ENCODE measurements at places on chromosomes 5 and 9. TPM values are rescaled to one million over a fixed set of nuclear protein-coding genes. Genes with fewer than 3 reads are reported as not detected.

The C5orf22 gene
- total RNA-seq = 19.7 TPM

The PMPCA gene
- 22.8 TPM for total RNA-seq

The SLIT3 gene
- 18.1 TPM for total RNA-seq

The PCDHGA10 gene
- 11.1 TPM for total RNA-seq

The PCDHA8 gene
- total RNA-seq = 0.99 TPM

The VLDLR gene
- 32.3 TPM for total RNA-seq

DNA sequence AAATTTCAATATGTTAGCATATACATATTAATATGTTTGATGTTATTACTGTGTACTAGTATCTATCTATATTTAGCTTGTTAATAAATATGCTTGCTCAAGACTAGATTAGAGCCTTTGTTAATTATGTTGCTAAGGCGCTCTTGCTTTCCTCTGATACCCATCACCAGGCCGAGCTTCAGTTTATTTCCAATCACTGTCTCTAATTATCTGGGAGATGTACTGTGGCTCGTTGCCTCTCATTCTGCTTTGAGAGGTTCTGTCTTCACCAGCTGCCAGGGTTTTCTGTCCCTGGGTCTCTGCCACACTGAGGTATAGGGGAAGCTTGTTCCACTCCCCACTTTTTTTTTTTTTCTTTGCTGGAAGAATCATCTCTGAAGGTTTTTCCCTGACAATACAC is 21.0 kb upstream of the TAF11L2 start:
- peak; percentile 23 for DNase-seq

- no peak for DNase-seq
Observed at GRCh38 chr9:122309861-122310260, 45.2 kb downstream of the MRRF start.

- peak; percentile 73 for DNase-seq
Observed at GRCh38 chr5:59393585-59394420, 499.7 kb downstream of the PDE4D start.

DNA sequence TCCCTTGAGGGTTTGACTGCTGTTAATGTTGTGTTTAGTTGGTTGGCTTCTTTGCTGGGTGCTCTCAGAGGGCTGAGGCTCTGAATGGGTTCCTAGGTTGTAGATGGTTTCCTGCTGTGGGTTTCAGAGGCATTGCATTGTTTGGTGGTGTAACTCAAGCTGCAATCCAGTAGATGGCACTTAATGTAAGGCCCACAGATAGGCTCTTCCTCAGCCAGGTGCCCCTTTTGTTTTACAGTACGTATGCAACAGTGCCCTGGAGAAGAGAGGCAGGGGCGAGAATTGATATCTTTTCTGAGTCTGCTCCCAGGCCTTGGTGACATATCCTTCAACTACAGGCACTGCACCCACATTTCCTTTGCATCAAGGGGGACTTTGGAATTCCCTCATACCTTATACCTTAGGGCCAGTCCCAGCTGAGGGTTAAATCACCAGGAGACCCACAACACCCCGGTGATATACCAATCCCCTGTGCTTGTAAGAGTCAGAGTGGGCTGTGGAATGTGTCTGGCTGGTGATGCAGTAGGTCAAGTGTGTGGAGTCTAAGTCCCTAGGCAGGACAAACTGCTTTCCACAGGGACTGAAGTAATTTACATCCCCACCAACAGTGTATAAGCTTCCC is 7.0 kb upstream of the UGT3A2 start:
- DNase-seq = no peak

- DNase-seq = no peak
Observed at GRCh38 chr9:15068261-15068660, 158.0 kb upstream of the FREM1 start.

Measured in spinal cord (tissue), 10 donors.